COR-L47 (cell line): ENCODE measurements at places on chromosomes 4 and X.

GRCh38 chrX:150438165-150438564 lies 75.0 kb downstream of the MAMLD1 start:
- no peak for DNase-seq

DNA sequence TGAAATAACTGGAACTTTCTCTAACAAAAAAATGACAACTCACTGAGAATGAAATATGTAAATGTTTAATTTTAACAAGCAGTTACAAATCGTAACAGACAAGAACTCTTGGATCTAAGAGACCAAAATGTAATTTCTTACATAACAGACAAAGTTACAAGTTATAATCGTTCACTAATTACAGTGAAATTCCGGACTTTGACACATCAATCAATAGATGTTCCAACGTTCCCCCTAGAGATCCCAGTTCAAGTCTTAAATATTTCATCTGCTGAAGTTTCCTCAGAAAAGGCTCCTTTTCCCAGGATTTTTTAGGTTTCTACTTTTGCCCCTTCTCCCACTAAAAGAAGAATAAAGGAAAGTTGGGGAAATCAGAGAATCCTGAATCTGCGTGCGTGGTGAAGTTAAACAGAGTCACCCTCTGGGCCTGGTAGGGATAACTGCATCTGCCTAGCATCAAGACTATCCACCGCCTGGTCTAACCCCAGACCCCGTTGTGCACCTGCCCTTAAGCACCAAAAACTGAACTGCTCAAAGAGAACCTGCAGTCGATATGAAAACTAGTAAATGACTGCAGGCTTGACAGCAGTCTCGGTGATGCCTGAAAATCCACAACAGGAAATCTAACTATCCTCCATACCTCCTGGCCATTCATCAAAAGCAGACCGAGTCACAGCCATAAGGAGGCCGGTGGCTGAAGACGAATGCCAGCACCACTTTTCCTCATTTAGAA lies 2.3 kb downstream of the IRF2 start:
- no peak for DNase-seq

DNA sequence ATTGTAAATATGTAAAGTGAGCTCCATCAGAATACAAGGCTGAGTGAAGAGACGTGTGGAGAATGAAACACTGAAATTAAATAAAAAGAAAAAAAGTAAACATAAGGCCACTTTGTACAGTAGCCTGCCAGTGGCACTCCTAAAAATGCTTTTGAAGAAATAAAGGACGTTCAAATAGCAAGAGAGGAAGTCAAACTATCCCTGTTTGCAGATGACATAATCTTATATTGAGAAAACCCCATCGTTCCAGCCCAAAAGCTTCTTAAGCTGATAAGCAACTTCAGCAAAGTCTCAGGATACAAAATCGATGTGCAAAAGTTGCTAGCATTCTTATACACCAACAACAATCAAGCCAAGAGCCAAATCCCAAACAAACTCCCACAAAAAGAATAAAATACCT lies 24.2 kb downstream of the RASSF6 start:
- DNase-seq, result no peak

- no peak for DNase-seq
Measured at GRCh38 chrX:23435108-23435507, 100.5 kb downstream of the PTCHD1 start.

GRCh38 chr4:139901531-139902320 lies 236.1 kb downstream of the MGST2 start:
- peak; percentile 25 for DNase-seq

DNA sequence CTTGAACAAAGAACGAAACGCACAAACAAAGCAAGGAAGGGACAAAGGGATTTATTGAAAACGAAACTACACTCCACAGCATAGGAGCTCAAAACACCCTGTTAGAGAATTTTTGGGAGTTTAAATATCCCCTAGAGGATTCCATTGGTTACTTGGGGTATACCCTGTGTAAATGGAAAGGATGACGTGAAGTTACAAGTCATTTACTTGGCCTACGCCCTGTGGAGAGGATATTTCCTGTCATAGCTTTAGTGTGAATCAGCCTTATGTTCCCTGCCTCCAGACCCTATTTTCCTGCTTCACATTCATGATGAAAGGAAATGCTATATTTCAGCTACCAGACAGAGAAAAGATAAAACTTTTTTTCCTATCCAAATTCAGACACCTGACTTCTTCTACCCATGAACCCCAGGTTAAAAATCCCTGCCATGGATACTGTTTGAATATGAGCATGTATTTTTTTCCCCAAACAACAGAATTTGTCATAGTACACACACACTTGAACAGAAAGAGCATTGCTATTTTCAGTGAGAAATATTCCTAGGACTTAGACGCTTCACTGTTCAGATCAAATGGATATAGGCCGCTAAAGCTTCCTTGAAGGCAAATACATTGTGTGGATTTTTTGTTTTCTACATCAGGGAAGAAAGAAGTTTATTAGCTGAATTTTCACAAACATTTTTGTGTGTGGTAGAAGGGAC lies 20.4 kb downstream of the PIN4 start:
- no peak for DNase-seq
